ENCODE measurements at places on chromosomes 6 and 20. TPM values are rescaled to one million over a fixed set of nuclear protein-coding genes. Genes with fewer than 3 reads are reported as not detected.

The MACROD2 gene
- total RNA-seq: 15.5 TPM

The PRRT1 gene
- total RNA-seq: not detected

The GLP1R gene
- total RNA-seq: not detected

The ZNF831 gene
- total RNA-seq: 0.28 TPM

The DNMT3B gene
- total RNA-seq: 0.26 TPM

The TBXT gene
- total RNA-seq: not detected

The COQ3 gene
- 5.1 TPM for total RNA-seq

The SLC44A4 gene
- 46.1 TPM for total RNA-seq

DNA sequence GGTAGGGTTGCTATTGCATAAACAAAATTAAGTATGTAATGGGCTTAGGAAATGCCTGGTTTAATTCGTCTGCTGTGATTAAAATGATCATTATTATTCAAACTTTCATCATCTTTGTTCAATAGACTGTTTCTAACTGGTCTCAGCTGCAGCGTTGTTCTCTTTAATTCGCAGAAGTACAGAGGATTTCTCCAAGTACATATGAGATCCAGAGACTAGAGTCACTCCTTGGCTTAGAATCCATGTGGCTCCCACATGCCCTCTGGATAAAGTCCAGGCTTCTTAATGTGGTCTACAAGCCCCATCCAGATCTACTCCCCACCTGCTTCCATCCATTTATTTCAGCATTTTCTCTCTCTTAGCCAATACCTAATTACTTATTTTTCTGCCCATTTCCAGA is 1.1 kb upstream of the ZBTB24 start:
- DNase-seq: no peak

GRCh38 chr20:40808936-40809335 is 119.9 kb upstream of the MAFB start:
- no peak for DNase-seq

DNA sequence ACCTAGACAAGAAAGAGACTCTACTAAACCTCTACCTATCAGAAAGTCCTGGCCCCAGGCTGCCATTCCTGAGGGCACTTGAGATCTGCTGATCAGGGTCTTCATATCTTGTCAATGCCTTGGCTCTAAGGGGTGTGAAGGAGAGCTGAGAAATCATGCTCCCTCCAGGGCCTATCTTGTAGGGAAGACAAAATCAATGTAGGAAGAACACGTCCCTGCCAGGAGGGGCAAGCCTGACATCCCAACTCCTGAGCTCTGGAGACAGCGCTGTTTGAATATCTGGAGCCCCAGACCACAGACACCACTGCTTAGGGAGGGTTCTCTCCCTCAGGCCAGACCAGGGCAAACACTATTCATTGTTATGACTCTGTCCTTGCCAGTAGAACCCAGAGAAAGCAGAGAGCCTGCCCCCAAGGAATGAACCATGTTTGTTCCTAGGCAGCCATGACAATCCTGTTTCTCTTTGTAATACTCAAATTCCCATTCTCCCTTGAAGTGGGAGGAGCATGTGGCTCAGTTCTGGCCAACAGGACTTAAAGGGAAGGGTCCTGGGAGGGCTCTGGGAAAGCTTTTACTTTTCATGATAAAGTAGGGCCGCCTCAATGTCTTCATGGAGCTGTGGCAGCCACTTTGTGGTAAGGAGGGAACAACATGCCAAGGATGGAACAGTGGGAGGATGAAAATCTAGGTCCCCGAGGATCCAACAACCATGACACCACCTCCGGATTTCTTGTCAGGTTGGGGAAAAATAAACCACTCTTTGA is 1.8 kb upstream of the FASTKD5 start:
- DNase-seq: no peak

DNA sequence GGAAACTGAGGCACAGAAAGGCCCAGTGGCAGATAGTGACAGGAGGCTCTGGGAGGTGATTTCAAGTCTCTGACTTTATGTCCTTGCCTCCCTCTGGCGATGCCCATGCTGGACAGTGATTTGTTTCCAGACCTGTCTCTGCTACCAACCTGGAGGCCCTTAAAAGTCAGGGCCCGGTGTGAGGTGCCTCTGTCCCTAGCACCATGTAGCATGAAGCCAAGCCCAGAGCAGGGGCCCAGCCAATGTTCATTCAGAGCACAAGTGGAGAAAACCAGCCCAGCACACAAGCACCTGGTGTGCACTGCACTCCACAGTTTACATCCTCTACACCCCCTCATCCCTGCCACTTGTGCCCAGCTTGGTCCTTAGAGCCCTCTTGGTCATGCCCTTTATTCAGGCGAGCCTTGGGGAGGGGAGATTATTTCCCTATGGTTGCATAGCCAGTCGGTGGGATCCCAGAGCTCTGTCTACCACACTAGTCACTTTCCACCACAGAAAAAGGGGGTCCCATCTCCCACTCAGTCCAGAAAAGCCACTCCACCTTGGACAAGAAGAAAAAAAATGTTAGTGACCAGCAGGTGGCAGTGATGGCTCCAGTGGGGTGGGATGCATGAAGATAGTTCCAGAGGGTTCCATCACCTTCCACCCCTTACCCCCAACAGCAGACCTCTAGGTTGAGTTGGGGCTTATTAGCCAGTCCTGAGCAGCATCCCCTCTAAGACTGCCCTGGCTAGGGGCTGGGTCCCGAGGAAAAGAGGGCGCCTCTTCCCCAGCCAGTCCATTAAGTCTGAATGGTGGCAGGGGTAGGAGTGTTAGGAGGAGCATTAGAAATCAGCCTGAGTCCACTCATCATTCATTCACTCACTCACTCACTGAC is 30.9 kb downstream of the KIAA1755 start:
- no peak for DNase-seq

GRCh38 chr6:109239651-109240321 is 142.5 kb downstream of the CD164 start:
- DNase-seq: no peak

DNA sequence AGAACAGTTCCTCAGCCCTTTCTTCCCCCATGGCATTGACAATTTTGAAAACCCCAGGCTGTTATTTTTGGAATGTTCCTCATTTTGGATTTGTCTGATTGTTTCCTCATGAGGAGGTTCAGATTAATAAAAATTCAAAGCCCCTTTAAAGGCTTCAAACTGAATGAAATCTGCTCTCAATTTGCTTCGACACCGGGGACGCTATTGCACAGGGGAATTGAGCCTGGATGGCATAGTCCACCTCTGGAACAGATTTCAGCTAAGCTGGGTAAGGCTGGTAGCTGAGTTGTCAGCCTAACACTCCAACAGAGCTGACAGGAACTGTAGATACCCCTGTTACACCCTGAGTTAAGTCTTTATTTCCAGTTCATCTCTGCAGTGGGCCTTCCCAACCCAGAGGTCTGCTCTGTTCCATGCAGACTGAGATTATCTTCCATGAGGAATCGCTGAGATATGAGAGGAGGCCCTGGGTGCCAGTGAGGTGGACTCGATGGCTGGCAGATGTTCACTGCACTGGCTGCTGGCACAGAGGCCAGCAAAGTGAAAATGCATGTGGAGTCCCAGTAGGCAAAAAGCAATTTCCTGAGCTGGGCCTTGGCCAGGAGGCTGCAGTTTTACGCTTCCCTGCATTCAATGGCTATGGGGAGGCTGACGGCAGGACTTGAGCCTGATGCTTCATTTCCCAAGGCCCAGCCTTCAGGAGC is 73.3 kb upstream of the PAX1 start:
- no peak for DNase-seq

- DNase-seq: no peak
Observed at GRCh38 chr20:40663991-40664880, 24.8 kb downstream of the MAFB start.

DNA sequence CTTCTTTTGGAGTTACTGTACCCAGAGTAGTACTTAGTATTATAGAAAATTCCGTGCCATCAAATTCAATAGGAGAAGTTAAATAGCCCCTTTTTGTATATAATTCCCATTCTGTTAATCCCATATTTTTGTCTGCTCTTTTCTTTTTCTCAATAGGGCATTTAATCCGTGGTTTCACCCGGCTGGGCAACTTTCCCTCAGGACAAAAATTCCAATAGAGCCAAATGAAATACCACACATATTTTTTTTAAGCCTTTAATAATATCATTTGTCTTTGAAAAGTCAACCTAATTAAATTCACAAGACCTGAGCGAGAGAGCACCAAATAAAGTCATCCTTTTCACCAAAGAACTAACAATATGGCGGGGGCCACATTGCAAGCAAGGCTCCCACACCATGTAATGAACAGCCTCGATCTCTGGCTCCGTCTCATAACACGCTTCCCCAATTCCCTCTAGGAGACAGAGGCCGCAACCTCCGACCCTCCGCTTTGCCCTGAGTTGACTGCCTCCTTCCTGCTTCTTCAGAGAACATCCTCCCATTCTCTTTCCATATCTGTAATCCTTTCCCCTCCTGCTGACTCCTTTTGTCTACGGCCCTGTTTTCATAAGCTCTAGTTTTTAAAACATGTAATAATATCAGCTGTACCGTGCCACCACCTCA is 13.6 kb downstream of the NHSL1 start:
- no peak for DNase-seq

GRCh38 chr6:128491100-128491581 is 29.3 kb downstream of the PTPRK start:
- no peak for DNase-seq

GRCh38 chr20:41510847-41511450 is 107.2 kb downstream of the CHD6 start:
- no peak for DNase-seq

DNA sequence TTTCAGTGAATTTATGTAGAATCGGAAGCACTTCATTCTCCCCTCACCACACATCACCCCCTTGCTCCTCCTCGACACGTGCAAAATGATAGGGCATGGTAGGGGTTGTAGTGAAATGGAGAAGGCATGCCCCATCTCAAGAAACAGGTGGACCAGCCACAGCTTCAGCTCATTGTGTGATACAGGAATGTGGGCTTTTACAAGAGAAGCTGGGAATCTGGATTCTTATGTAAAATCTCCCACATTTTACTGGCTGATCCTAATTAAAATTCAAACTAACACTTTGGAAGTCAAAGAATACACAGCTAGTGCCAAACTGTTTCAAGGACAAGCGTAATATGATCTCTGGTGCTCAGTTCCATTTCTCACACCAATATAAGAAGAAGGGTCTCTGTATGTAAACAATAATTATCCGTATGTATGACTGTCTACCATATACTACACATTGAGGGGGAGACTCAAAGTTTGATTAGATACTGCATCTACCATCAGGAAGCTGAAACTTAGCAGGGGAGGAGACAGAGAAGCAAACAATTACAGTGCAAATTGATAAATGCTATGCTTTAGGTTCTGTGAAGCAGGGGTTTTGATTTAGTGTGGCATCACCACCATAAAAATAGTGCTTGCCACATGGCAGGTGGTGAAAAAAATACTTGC is 24.3 kb upstream of the KIAA0408 start:
- DNase-seq: no peak

DNA sequence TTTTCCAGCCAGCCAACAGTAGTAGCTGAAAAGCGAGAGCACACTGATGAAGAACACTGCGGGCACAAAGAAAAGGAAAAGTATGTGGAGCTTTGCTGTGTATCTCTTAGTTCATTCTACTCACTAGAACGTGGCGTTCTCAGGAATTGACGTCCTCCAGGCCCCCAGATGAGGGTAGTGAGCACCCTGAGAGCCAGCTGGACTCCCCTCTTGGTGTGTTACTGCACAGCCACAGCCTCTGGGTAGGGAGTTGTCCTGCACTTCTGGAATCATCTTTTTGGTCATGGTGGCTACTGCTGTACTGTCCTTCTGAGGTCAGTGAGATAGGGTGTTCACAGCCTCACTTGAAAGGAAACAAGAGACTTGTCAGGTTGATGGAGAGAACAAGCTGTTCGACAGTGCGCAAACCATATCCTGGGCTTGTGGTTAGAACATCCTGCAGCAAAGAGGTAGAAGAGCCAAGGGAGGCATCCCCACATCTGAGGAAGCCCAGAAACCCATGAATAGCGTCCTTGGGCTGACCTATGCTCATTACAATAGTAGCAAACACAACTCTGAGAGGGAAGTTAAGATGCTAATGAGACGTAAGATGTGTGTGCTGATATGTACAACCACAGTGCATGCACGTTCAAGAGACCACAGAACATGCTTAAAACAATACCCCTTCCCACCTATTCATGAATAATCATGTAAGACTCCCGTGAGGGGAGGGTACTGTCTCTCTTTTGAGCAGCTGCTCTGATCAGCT is 14.6 kb upstream of the HLA-F start:
- no peak for DNase-seq

- no peak for DNase-seq
Observed at GRCh38 chr6:143647732-143648131, 30.0 kb upstream of the PHACTR2 start.

DNA sequence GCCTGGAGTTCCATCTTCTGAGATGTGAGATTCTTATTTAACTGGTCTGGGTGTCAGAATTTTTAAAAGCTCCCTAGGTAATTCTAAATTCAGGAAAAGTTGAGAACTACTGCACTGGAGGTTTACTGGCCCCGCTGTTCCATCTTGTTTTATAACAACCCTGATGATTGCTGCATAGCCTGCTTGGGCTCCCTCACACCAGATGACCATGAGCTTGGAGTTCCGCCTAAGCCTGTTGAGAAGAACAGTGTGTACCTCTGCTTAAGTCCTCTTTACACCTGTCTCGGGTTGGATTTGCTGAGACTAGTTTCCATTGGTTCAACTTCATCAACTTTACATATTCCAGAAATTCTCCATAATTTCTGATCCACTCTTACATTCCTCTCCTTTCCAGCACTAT is 77.9 kb downstream of the FKBP5 start:
- no peak for DNase-seq

DNA sequence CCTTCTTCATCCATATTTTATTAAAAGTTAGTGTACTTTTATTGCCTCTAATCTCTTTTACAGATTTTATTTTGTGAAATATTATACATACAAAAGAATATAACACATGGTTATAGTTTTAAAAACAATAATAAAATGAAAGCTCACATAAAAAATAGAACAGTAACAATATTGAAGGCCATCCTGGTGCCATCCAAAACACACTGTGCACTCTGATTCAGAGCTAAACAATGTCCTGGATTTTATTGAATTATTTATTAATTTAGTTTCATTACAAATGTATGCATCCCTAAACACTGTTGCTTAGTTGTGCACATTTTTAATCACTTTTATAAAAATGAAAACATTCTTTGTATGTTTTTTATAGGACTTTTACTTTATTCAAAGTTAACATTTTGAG is 32.9 kb downstream of the RNF217 start:
- no peak for DNase-seq

DNA sequence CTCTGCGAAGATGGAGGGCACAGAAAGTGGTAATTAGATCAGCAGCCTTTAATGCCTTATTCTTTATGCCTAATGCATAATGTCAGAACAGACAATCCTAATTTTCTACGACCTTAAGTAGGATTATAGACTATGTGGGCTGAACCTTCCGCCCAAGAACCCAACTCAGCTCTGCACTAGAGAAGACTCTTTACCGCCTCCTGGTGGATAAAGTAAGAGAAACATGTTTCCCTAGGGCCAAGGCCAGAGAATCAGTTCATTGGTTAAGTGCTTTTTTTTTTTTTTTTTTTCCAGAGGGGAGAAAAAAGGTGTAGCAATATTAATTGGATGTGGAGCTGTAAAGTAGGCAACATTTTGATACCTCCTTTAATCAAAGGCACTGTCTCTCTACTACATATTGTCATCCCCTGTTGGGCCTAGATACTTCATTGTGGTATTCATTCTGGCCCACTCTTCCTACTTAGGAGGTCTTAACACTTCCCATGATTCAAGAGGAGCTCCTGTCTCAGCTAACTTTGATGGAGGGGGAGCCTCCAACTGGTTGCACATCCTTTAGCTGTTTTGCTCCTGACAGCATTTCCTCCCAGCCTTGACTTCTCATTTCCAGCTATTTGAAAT is 124.9 kb upstream of the NRN1 start:
- DNase-seq: no peak

Measured in uterus (tissue), 4 donors.